ENCODE measurements at places on chromosomes 16 and 17. TPM values are rescaled to one million over a fixed set of nuclear protein-coding genes. Genes with fewer than 3 reads are reported as not detected.

SSTR5 gene
- total RNA-seq: not detected

KRTAP9-8 gene
- not detected for total RNA-seq

PKMYT1 gene
- 0.47 TPM for total RNA-seq

CA5A gene
- not detected for total RNA-seq

SLC16A6 gene
- 7.7 TPM for total RNA-seq

HSD17B2 gene
- total RNA-seq: not detected

CD79B gene
- total RNA-seq: 5.5 TPM

PNMT gene
- not detected for total RNA-seq

CDRT15L2 gene
- total RNA-seq: not detected

OR1A1 gene
- total RNA-seq: not detected

C17orf50 gene
- not detected for total RNA-seq

ZFHX3 gene
- 0.63 TPM for total RNA-seq

DOC2B gene
- 0.08 TPM for total RNA-seq

FAM234A gene
- 15.6 TPM for total RNA-seq

WFDC1 gene
- total RNA-seq: not detected

ACBD4 gene
- total RNA-seq: 24.8 TPM

KLHL10 gene
- total RNA-seq: not detected

PLA2G10 gene
- not detected for total RNA-seq

ATP2A3 gene
- total RNA-seq: 199 TPM

KRTAP9-2 gene
- total RNA-seq: not detected

ZNF205 gene
- total RNA-seq: not detected

ATP1B2 gene
- 0.17 TPM for total RNA-seq

OTOA gene
- total RNA-seq: not detected

KANSL1 gene
- total RNA-seq: 122 TPM

CAVIN1 gene
- 0.14 TPM for total RNA-seq
